Activated CD4-positive, alpha-beta T cell treated with anti-CD3 and anti-CD28 coated beads, Interleukin-2, amount 50 U/mL, for 4 hours (primary cell): ENCODE measurements at places on chromosomes 2 and 18.

GRCh38 chr2:202005272-202005887 lies 28.3 kb upstream of the FZD7 start:
- DNase-seq, result no peak

DNA sequence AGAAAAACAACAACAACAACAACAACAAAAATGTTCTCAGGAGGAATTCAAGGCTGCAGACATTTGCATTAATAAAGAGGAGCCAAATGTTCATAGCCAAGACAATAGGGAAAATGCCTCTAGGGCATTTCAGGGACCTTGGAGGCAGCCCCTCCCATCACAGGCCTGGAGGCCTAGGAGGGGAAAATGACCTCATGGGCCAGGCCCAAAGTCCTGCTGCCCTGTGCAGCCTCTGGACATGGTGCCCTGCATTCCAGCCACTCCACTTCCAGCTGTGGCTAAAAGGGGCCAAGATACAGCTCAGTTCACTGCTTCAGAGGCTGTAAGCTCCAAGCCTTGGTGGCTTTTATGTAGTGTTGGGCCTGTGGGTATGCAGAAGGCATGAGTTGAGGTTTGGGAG lies 314.5 kb downstream of the CYRIA start:
- no peak for DNase-seq

- DNase-seq, result no peak
Measured at GRCh38 chr18:61824733-61825363, 68.0 kb downstream of the RNF152 start.

- no peak for DNase-seq
Measured at GRCh38 chr2:133956434-133956935, 297.4 kb upstream of the MGAT5 start.

- DNase-seq, result no peak
Measured at GRCh38 chr18:11368020-11368419, 218.7 kb upstream of the PIEZO2 start.

GRCh38 chr2:31832363-31832762 lies 178.4 kb downstream of the MEMO1 start:
- no peak for DNase-seq

DNA sequence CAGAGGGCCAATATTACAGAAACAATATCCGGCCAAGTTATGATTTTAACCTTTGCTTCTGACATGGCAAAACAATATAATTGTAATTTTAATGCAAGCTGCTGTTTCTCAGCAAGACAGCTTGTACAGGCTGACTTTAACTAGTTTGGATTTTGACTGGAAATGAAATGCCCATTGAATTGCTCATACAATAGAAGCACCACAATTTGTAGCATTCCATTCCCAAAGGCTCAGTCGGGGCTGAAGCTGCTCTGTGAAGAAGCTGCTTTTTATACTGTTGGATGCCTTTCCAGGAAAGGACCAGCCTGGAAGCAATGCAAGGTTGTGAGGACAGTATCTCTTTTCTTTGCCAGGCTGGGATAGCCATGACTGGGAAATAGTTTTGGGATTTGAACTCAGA lies 677.0 kb upstream of the FANCL start:
- no peak for DNase-seq

GRCh38 chr2:27025861-27026851 lies 6.6 kb upstream of the TMEM214 start:
- no peak for DNase-seq

DNA sequence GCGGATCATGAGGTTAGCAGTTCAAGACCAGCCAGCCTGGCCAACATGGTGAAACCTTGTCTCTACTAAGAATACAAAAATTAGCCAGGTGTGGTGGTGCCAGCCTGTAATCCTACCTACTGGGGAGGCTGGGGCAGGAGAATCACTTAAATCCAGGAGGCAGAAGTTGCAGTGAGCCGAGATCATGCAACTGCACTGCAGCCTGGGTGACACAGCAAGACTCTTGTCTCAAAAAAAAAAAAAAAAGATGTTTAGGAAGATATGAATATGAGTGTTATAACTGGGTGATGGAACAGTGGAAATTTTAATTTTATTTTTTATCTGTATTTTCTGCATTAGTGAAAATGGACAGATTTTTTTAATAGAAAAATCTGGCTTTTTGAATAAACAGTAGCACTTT lies 14.5 kb downstream of the MAPRE2 start:
- DNase-seq, result no peak

DNA sequence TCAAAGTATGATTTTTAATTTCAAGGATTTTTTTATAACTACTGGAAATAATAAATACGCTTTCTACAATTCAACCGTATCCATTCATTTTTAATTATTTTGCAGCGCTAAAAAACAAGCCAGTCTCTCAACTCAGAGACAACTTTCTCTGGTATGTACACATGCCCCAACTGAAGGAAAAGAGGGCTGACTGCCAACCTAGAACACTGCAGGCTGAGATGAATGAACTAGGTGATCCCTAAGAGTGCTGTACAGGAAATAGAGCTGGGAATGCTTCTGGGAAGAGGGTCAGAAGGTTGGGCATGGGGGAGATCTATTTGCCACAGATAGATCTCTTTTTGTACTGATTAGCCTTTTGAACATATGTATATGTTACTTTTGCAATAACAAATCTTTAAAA lies 460.1 kb downstream of the NR4A2 start:
- DNase-seq, result no peak

DNA sequence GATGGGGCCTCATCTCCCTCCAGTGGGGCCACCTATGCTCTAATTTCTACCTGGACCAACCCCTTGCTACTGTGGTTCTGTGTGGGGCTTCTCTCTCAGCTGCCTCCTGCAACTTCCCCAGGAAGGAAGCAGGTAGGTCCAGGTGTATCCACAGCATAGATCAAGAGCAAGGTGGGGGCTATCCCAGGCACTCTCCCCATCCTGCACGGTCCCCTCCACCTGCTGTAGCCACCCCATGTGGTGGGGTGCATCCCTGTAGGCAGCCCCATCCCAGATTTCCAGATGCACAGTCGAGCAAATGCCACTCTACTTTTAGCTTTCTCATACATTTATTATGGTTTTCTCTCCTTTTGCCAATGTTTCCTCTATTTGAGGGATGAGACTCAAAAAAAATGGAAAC lies 156.1 kb downstream of the FBXO15 start:
- DNase-seq, result no peak

DNA sequence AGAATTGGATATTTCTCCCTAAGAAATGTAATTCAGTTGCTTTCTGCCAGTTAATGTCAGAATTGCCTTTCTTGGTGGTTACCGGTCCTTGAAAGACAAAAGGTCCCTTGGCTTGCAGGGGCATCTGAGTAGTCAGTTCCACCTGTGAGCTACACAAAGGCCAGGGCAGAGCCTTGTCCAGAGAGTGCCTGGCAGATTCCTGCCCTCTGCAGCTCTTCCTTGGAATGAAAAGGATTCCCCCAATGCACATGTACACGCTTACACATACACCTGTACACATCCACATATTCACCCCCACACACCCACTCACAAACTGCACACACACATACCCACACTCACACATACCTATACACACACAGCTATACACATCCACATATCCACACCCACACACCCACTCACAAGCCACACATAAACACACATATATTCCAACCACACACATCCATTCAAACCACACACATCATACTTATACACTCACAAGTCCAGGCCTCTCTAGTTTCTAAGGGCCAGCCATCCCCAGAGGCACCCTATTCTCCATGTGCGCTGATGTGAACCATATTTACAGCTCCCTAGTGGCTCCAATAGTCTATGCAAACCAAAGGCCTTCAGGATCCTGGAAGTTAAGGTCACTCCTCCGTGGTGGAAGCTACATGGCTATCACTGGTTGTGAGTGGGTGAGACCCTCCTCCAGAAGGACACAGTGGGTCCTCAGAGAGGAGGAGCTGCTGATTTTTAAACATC lies 9.6 kb downstream of the CYRIA start:
- DNase-seq, result no peak

- DNase-seq, result no peak
Measured at GRCh38 chr2:16255120-16255519, 314.8 kb downstream of the MYCN start.

GRCh38 chr2:216897561-216898203 lies 37.8 kb upstream of the TNP1 start:
- DNase-seq, result no peak

GRCh38 chr2:238169708-238170251 lies 11.0 kb downstream of the ERFE start:
- DNase-seq, result no peak

- DNase-seq, result no peak
Measured at GRCh38 chr2:207123776-207124391, 41.9 kb downstream of the KLF7 start.

GRCh38 chr2:190136825-190137224 lies 74.3 kb upstream of the MSTN start:
- DNase-seq, result no peak

- DNase-seq, result no peak
Measured at GRCh38 chr2:132415915-132416722, 486 bp upstream of the GPR39 start.

DNA sequence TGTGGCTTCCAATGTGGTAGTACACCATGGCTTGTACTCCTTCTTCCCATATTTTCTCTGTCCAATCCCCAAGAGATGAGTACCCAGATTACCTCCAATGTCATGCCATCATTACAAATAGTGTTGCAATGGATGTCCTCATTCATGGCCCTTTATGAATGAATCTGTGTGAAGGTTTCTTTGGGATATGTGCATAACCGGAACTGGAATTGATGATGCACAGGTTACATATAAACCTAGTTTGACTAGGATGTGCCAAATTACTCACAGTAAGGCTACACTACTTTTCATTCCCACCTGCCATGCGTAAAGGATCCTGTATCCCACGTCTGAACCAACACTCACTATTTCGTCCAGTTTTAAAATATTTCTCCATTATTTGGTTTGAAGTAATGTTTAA lies 173.9 kb upstream of the CXCR4 start:
- DNase-seq, result no peak

GRCh38 chr2:88601286-88601685 lies 26.0 kb downstream of the EIF2AK3 start:
- DNase-seq, result no peak

DNA sequence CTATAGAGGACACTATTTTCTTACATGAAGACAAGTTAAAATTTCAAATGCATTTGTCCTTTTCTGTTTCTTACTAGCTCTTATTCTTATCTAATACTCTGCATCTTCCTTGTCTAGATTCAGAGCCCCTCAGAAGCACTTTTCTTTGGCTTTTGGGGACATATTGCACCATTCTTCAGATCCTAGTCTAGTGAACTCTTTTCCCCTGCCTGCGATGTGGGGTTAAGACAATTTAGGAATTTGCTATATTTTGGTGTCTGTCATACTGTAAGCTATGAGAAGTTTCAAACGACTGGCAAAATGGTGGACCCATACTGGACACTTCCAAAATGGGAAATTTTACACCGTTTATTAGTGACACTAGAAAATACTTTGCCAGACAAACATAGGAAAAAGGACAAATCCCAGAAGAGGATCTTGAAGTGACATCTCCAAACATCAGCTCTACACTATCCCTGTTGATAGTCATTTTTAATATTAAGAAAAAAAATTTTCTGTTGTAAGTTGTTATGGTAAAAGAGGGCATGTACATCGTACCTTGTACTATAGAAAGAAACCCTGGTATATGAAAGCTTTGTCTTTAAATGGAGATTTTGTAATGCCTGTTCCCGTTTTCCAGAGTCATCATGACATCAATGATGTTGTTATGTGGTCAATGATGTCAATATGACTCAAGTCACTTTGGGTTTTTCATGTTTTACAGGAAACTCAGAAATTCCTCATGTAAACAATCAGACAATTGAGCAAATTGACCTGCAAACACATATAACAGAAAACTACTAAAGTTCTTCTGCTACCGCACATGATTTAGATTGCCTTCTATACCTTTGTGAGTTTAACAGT lies 4.4 kb upstream of the KYNU start:
- no peak for DNase-seq

DNA sequence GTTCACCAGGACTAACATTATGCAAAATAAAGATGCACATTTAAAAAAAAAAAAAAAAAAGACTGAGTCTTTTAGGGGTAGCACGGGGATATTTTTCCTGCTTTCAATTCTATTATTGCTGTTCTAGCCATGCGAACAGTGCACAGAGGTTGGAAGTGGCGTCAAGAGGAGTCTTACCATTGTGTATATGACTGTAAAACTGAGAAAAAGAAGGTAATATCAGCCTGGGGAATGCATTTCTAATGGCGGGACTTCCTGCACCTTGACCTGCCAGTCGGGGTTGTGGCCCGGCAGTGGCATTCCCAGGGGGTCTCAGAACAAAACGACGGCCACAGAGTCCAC lies 48.5 kb upstream of the ATP6V1B1 start:
- no peak for DNase-seq

- DNase-seq, result no peak
Measured at GRCh38 chr2:231431606-231432005, 32.7 kb downstream of the NCL start.

- no peak for DNase-seq
Measured at GRCh38 chr2:176192351-176192750, 3.9 kb downstream of the HOXD1 start.

GRCh38 chr2:222548992-222549391 lies 106.9 kb downstream of the FARSB start:
- no peak for DNase-seq

- DNase-seq, result no peak
Measured at GRCh38 chr2:232976176-232976575, 36.9 kb downstream of the NGEF start.

DNA sequence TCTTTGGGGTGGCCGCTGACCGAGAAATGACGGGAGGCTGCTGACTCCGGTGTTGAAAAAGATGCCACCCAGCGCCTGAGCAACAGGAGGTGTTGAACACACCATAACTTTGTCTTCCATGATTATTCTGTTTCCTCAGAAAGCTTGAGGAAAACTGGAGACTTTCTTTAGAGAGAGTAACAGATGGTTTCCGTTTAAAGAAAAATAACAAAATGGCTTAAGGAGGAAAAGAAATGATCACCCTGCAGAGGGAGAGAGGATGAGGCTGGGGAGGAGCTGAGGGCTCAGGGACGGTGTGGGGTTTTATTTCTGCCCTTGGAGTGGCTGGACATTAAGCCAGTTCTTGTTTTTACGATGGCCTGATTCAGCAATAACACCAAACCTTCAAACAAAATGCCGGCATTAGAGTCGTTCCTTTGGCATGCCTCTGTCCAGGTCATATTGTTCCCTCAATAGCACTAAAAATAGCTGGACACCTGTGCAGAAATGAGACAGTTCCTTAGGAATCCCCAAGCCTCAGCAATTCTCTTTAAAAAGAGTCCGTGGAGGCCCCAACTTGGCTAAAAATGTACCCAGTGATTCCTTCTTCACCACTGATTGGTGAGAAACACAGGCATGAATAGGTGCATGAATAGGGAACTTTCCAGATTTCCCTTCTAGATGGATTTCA lies 182.4 kb downstream of the ALPK2 start:
- no peak for DNase-seq

GRCh38 chr2:159792599-159792998 lies 5.4 kb downstream of the CD302 start:
- no peak for DNase-seq

DNA sequence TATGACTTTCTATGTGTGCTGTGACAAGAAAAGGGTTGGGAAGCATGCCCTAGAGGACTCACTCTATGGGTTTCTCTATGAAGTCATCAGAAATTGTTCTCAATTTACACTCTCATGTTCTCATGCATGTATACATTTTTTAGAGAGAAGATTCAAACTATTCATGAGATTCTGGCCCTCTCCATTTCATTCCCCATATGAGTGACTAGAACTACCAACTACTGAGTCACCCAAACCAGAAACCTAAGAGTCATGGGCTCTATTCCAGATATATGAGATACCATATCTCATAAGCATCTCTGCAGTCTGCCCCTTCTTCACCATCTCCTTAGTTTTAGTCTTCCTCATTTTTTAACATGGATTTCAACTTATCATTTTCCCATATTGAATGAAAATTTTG lies 87.7 kb downstream of the EXOC6B start:
- no peak for DNase-seq

- DNase-seq, result no peak
Measured at GRCh38 chr18:7742224-7742623, 175.1 kb downstream of the PTPRM start.
